Naive thymus-derived CD4-positive, alpha-beta T cell (primary cell): ENCODE measurements at places on chromosomes 11 and 22. TPM values are rescaled to one million over a fixed set of nuclear protein-coding genes. Genes with fewer than 3 reads are reported as not detected.

DNA sequence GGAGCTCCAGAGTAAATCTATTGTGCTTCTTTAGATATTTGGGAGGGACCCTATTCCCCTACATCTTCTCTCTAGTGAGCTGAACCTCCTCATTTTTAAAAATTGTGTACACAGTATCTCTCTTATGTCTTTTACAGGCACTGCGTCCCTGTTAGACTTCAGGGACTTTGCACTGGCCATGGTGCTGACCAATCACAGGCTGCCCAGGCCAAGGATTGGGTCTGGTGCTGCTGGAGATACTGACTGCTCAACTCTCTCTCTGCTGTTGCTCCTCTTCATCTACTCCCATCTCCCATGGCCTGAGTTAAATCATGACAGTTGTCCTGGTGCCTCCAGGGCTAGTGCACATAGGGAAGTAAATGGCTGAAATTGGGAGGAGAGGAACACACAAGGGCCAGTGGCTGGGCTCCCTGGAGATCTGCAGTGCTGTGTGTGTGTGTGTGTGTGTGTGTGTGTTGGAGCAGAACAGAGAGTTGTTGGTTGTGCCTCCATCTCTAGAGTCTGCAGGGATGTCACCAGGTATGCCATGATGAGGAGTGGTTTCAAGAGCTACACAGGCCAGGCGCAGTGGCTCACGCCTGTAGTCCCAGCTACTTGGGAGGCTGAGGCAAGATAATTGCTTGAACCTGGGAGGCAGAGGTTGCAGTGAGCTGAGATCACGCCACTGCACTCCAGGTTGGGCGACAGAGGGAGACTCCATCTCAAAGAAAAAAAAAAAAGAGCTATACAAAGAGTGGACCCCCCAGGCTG lies 155.3 kb downstream of the ST3GAL4 start:
- no peak for DNase-seq
- H3K4me3 ChIP-seq: no peak overlapping the region
- H3K36me3 ChIP-seq: no peaks in the 10 kb centered on the region
- no peak overlapping the region for H3K27ac ChIP-seq
- H3K4me1 ChIP-seq: no peaks in the 10 kb centered on the region

DNA sequence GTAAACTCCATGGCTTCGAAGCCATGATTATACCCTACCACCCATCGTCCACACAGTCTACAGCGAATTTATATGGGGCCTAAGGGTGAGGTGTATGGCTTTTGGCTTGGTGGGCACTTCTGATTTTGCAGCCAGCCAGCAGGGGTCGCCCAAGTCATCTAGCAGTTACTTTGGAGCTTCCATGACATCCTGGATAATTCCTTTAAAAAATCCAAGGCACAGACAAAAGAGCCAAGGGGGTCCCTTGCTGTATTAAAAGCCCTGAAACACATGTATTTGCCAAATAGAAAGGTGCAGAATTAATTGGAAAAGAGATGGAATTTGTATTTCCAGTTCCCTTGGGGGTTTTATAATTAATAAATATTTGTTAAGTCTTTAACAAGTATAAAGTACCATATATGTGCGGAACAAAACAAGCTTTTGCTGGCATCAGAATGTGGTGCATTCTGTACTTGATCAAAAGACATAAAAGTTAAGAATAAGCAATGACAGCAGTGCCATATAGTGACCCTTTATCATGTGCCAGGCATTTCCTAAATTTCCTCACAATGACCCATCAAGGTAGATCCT lies 132.8 kb upstream of the PITPNB start:
- peak; percentile 5 for DNase-seq
- no peak overlapping the region for H3K27ac ChIP-seq

DNA sequence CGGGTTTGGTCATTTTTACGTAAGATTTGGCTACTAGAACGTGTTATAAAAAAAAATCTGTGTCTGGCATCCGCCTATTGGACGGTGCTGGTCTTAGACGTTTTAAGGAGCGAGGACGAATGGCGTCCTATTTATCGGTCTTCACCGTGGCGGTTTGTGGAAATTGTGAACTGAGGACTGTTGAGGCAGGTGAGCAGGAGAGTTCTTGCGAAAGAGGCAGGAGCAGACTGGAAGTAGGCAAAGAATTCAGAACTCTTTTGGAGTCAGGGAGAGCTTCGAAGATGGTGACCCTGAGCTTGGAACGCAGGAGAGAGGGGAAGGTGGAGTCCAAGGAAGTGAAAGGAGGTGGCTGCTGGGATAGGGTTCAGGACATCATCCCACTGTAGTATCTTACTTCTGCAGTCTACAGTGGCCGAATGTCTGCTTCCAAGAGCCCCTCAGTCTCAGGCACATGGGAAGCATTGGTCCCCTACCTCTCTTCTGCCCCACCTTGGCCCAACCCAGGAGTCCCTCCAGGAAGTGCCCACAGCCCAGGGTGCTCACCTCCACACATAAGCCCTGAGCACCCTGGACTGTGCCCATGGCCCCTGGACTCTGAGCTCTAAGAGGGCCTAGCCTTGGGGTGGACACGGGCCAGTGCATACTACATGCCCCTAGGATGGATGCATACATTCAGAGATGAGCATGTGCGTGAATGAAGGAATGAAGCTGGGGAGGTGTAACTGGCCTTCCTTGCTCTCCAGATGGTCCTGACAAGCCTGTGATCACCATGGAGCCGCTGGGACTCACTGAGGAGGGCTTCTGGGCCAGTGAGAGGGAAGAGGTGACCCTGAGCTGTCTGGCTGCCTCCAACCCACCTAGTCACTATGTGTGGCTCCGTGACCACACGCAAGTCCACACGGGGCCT lies 3.7 kb downstream of the VSIG10L2 start:
- no peak overlapping the region for H3K27ac ChIP-seq
- no peaks in the 10 kb centered on the region for H3K36me3 ChIP-seq
- H3K4me1 ChIP-seq: no peaks in the 10 kb centered on the region
- no peak overlapping the region for H3K4me3 ChIP-seq
- H3K27me3 ChIP-seq: no peaks in the 10 kb centered on the region
- DNase-seq: no peak

GRCh38 chr22:45190202-45190872 lies 26.6 kb downstream of the NUP50 start:
- no peak overlapping the region for H3K27ac ChIP-seq
- H3K4me1 ChIP-seq: no peaks in the 10 kb centered on the region
- no peaks in the 10 kb centered on the region for H3K27me3 ChIP-seq
- peaks cover 19% of the 10 kb centered on the region for H3K36me3 ChIP-seq
- no peak for DNase-seq

- no peaks in the 10 kb centered on the region for H3K27me3 ChIP-seq
- DNase-seq: no peak
- H3K4me1 ChIP-seq: peaks cover 14% of the 10 kb centered on the region
- H3K27ac ChIP-seq: no peak overlapping the region
Observed at GRCh38 chr11:61693922-61694601, 13.9 kb downstream of the DAGLA start.

- no peak overlapping the region for H3K4me3 ChIP-seq
- no peak for DNase-seq
- no peak overlapping the region for H3K27ac ChIP-seq
- no peaks in the 10 kb centered on the region for H3K27me3 ChIP-seq
Observed at GRCh38 chr11:45056529-45056928, 89.9 kb upstream of the PRDM11 start.

DNA sequence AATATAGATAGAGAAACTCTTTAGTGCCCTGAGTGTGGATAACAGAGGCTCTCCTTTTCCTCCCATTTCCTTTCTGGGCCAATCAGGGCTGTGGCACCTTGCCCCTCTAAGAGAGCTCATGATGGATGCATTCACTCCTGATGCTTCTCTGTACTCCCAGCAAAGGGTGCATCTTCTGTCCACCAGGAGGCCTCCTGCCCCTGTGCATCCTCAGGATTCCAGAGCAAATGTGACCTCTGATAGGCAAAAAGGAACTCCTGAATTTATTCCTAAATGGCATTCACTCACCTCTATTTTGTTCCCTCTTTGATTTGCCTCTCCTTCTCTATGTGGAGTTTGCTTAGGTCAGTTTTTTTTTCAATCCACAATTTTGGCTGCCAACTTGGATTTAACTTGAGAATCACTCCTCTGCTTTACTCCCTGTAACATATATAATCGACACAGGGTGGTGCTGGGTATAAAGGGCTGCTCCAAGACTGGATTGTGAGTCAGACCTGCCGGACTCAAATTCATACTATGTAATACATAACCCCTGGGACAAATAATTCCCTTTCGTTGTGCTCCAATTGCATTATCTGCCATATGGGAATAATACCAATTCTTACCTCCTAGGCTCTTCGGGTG lies 1.1 kb upstream of the MRGPRX4 start:
- peaks cover 5% of the 10 kb centered on the region for H3K27me3 ChIP-seq
- no peaks in the 10 kb centered on the region for H3K36me3 ChIP-seq
- DNase-seq: no peak
- H3K27ac ChIP-seq: no peak overlapping the region

The OR6A2 gene
- not detected for total RNA-seq

The PDGFB gene
- 9.0 TPM for total RNA-seq

- no peaks in the 10 kb centered on the region for H3K36me3 ChIP-seq
- no peaks in the 10 kb centered on the region for H3K27me3 ChIP-seq
- H3K4me1 ChIP-seq: peaks cover 5% of the 10 kb centered on the region
- DNase-seq: no peak
- H3K4me3 ChIP-seq: no peak overlapping the region
- H3K27ac ChIP-seq: no peak overlapping the region
Observed at GRCh38 chr11:78071717-78072116, 7.9 kb downstream of the NDUFC2 start.
